CD4-positive, alpha-beta T cell treated with Interleukin-12 subunit alpha and Interleukin-12 subunit beta, for 1 hour (primary cell): ENCODE measurements at places on chromosomes 12 and 14.

DNA sequence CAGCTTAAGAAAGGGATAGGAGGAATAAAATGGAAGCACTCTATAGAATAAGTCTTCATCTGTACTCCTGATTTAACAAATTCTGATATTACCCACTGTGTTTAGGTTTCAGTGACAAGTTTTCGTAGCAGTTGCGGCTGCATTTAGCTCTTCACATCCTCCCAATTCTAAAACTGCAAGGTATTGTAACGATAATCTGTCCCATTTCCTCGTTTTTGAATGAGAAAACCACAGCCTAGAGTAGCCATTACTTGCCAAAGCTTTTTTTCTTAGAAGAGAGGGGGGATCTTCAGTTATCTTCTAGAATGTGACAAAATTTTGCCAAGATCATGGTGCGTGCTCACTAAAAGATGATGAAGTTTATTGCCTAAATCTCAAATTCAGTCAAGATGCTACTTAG, 155.8 kb downstream of the PDE3A start:
- DNase-seq: no peak

GRCh38 chr12:108638141-108638827, 4.6 kb upstream of the SELPLG start:
- DNase-seq: no peak

DNA sequence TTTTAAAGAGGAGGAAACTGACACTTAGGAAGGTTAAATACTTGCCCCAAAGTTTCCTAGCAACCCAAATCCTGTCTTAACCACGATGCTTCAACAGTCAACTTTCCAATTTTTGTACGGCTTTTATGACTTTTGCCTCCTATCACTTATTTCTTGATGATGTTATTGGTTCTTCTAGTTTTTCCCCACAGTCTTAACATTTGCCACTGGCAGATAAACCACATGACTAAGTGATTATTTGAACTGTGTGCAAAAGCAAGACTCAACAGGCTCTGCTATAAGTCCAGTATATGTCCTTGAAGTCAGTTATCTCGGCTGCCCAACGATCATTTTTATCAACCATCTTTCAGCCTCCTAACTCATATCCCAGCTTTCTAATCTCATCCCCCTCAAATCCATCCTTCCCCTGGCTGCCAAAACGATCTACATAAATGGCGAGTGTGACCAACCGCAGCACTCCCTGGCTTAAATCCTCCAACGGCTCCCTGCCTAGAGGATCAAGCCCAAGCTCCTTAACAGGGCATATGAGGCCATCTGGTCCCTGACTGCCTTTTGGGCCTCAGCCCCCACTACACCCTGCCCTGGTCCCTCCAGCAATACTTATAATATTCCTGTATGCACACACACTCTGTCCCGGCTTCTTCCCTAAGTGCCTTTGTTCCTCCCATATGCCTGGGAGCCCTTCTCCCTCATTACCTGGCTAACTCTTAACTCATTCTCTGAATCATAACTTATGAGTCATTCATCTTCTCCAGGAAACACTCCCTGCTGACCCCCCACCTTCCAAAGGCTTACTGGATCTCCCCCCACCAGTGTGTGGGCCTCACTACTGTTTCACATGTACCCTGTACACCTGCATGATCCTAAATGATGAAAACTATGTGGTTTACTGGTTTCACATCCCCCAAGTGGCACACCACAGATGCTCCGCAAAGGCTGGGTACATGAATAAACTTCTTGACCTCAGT, 8.8 kb downstream of the VPS37B start:
- peak; percentile 46 for DNase-seq

GRCh38 chr14:68683326-68683725, 109.5 kb downstream of the ZFP36L1 start:
- no peak for DNase-seq

DNA sequence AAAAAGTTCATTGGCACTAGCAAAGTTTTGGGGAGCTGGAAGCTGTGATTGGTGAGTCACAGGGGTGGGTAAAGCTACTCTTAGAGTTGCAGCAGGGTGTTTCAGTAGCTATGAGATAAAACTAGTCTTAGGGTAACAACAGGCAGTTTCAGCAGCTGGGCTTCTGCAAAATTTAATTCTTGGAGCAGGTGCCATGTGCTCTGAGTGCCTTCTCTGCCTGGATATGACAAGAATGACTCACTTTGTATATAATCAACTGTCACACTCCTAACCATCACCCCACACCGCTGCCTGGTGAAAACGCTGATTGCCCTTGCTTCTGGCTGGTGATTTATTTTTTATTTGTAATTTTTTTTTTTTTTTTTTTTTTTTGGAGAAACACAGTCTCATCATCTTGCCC, 10.5 kb upstream of the PLBD2 start:
- DNase-seq: no peak
